ENCODE measurements at places on chromosomes 2 and 18.
A peak's percentile ranks its signal among the peaks of the same experiment; 100 is the strongest.

- no peak for DNase-seq
Observed at GRCh38 chr2:1655461-1655860, 88.9 kb downstream of the PXDN start.

GRCh38 chr2:30287857-30288513 is 56.7 kb downstream of the LBH start:
- DNase-seq, result no peak

- DNase-seq, result no peak
Observed at GRCh38 chr2:105768961-105769452, 24.3 kb downstream of the NCK2 start.

GRCh38 chr2:207589143-207589542 is 36.1 kb downstream of the METTL21A start:
- no peak for DNase-seq

GRCh38 chr2:225165052-225165451 is 122.8 kb upstream of the DOCK10 start:
- peak; percentile 10 for DNase-seq

All from kidney capillary endothelial cell (primary cell).